RKO (cell line): ENCODE measurements at places on chromosomes 1 and 21.

DNA sequence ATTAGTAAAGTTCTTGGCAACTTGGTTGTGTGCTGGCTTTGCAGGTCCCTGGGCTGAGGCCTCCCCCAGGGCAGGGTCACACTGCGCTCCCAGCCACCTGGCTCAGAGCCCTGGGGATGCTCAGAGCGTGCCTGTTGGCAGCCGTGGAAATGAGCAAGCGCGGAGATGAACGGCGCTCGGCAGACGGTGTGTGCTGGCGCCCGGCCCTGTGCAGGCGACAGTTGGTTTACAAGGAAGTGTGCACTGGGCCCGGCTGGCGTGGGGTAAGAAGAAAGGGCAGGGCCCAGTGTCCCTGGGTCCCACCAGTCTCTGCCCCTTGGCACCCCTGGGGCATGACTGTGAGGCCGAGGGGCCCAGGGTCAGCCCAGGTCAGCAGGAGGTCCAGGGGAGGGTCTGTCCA lies 25.7 kb upstream of the PEX10 start:
- no peak for DNase-seq

DNA sequence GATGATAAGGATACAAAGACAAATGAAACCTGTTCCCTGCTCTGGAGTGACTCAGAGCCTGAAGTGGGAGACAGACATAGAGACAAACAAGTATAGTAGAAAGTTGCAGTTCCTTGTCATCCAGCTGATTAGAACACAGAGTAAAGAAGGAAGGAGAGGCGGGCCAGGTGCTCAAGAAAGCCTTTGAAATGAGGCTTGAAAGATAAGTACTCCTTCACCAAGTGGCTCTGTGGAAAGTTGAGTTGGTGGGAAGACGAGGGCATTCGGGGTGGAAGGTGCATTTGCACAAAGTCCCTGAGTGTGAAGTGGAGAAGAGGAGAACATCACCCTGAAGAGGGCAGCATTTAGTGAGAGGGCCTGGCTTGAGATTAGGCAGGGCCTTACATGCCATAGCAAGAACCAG lies 17.0 kb downstream of the MARK1 start:
- DNase-seq = peak; percentile 11

GRCh38 chr1:48246727-48247126 lies 24.2 kb downstream of the SLC5A9 start:
- DNase-seq = no peak

- DNase-seq = no peak
Observed at GRCh38 chr1:46582972-46583371, 21.1 kb downstream of the MKNK1 start.

DNA sequence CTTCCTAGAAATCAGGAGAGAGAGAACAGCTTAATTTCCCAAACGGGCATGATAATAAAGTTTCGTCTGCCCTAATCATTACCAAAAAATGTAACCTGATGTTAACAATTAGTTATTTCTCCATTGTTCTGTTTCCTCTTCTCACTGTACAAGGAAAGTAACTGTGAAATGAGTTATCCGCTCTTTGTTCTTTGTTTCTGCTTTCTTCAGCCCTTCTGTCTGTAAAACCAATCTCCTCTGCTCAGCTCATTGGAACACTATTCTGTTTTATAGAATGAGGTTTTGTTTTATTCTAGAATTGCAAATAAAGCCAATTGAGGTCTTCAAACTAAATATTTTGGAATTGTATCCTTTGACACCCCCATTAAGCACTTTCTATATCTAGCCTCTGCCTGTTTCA lies 8.8 kb upstream of the THEM4 start:
- DNase-seq = no peak

- no peak for DNase-seq
Observed at GRCh38 chr1:166289309-166290050, 122.7 kb upstream of the FAM78B start.

DNA sequence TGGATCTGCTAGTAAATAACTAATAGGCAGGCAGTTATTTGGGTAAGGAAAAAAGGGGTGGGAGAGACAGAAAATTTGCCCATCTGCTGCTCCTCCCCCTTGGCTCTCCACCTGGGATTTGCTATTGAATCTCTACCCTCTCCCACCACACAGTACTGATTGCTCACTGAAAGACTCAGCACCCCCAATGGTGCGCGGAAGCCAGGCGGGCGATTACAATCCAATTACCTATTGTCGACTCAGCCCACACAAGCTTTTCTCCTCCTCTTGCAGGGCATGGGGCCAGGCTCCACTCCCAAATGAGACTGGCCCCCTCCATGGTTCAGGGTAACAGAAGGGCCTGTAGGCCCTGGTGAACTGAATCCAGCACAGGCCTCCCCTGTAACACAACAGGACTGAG lies 2.7 kb upstream of the HMGN2 start:
- DNase-seq = no peak

- DNase-seq = no peak
Observed at GRCh38 chr1:196678510-196678884, 26.7 kb downstream of the CFH start.

DNA sequence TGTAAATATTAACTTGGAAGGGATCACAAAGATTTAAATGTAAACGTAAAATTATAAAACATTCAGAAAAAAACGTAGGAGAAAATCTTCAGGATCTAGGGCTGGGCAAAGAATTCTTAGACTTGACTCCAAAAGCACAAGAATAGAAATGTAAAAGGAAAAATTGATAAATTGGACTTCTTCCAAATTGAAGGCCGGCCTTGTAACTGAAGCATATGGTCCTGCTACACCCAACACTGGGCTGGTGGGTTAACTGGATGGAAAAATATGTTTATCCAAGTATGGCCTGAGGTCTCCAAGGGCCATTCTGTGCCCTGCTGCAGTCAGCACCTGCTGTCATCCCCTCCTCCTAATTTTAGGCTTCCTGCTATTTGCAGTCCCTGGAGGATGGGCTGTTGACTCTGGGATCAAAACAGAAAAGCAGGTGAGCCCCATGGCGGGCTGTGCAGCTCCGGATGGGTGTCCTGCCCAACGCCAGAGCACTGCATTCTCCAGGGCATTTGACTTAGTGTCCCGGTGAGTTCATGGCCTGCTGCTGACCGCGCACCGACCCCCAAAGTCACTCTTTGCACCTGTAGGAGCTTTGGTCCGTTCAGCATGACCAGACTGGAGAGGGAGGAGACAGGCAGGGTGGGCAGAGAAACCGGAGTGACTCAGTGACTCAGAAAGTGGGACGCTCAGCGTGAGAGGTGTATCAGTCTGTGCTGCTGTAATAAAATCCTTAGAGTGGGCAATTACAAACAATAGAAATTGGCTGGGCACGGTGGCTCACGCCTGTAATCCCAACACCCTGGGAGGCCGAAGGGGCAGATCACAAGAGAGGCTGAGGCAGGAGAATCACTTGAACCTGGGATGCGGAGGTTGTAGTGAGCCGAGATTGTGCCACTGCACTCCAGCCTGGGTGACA lies 6.1 kb upstream of the AIRE start:
- DNase-seq = no peak

GRCh38 chr1:118099686-118100085 lies 85.3 kb downstream of the SPAG17 start:
- no peak for DNase-seq

DNA sequence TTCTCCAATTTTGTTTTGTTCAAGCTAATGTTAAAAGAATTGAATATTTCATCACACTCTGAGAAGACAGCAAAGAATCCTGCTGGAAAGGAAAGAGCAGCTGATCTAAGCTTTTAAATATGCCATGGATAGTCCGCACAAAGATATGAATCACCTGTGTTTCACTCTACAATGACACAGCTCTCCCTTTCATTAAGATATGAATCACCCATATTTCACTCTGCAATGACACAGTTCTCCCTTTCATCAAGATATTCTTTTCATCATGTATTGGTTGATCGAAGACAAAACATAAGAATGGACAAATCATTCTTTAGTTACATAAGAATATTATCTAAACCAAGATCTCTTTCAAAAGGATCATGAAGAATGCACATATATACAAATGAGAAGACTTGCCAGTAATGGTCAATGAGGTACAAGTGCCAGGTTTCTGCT lies 367.3 kb downstream of the SMYD3 start:
- peak; percentile 98 for DNase-seq

DNA sequence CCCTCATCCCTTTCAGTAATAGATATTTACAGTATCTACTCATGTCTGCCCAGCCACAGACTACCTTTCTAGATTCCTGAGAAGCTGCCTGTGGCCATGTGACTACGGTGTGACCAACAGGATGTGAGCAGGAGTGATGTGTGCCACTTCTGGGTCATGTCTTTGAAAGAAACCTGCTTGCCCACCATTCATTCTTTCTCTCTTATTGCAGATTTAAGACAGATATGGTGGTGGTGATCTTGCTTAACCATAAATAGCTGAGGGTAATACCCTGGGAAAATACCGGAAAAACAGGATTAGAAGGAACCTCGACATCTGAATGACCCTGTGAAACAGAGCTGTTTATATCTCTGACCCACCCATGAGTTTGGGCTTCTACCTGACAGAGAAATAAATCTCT lies 41.6 kb upstream of the GUCA2A start:
- DNase-seq = peak; percentile 59

DNA sequence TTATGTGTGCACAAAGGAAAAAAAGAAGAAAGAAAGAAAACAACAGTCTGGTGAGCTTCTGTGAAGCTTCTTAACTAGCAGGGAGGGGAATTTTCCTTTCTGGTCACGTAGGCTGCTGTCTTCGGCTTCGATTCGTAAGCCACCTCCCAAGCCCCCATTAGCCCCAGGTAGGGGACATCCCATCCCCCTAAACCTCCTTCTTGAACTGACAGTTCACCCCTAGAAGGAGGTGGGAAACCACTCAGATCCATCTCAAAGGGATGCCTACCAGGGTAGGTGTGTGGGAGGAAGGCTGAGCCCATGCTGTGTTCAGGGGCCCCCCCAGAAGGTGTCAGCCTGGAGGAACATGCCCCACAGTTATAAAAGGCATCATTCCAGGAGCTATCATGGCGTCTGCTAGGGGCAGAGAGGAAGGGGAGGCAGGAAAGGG lies 25.8 kb downstream of the CD247 start:
- DNase-seq = no peak

DNA sequence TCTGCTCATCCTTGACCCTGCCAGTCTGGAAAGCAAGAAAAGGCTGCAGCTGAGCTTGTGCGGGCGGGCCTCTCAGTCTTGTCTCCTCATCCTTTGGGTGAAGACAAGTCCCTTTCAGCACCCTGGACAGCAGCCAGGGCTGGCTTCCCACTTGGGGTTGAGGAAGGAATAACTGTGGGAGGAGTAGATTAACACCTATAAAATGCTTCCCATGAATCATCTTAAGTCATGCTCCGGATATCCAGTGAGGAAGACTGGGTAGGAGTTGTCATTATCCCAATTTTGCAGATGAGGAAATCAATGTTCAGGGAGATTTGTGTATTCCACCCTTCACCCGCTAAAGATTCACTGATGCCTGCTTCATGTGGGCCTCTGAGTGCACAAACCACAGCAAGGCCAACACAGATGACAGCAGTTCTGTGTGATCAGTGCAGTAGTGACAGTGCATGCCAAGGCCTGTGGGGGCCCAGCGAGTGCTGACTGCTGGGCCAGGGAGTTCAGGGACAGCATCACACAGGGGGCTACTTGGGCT lies 20.1 kb upstream of the COL16A1 start:
- DNase-seq = peak; percentile 83

- DNase-seq = peak; percentile 12
Observed at GRCh38 chr1:47738560-47739182, 258.5 kb downstream of the TRABD2B start.

GRCh38 chr1:109293026-109293425 lies 10.1 kb upstream of the PSRC1 start:
- DNase-seq = no peak

GRCh38 chr1:235670157-235670776 lies 20.7 kb upstream of the GNG4 start:
- peak; percentile 22 for DNase-seq

- DNase-seq = no peak
Observed at GRCh38 chr1:175508320-175509110, 234.9 kb downstream of the TNR start.

GRCh38 chr1:60878323-60878722 lies 204.0 kb upstream of the NFIA start:
- no peak for DNase-seq

DNA sequence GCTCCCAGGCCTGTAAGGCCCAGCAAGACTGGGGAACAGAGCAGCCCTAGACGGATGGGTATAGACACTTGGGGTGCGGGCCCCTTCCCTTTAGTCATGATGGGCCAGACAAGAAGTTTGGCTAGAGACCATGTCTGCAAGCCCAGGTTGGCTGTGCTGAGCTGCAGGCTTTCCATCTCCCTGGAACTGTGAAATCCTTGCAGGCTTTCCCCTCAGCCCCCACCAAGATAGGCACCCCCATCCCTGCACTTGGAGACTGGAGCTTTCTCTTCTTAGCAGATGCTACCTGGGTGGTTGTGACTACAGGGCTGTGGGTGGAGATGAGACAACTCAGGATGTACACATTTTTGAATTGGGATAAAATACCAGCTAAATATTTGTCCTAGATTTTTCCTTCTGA lies 110.3 kb downstream of the PTPRU start:
- DNase-seq = no peak

- no peak for DNase-seq
Observed at GRCh38 chr21:20220586-20220985, 777.6 kb upstream of the NCAM2 start.

- DNase-seq = no peak
Observed at GRCh38 chr1:113292603-113293255, 97.6 kb upstream of the MAGI3 start.

DNA sequence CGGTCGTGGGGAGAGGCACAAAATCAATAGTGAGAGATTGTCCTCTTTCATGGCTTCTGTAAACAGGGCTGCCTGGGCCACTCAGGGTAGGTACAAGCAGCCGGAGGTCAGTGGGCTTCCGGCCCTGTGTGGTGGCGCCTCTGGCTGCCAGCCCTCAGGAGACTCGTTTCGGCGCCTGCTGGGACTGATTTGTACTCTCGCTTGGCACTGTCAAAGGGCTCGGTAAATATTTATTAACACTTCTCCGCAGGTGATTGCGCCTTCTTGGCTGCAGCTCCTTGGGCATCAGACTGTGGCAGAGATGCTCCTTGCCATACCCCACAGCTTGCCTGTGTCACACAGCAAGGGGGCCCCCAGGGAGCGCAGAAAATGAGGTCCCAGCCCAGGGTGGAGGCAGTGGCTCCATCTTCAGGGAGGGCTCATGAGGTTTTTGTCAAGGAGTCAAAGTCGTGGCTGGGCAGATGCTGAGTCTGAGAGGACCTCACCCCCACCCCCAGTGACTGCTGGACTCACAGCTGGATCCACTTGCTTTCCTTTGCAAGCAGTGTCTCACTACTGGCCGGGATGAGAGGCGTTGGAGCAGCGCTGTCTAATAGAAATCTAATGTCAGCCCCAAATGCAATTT lies 262.5 kb downstream of the GRIK3 start:
- DNase-seq = no peak

DNA sequence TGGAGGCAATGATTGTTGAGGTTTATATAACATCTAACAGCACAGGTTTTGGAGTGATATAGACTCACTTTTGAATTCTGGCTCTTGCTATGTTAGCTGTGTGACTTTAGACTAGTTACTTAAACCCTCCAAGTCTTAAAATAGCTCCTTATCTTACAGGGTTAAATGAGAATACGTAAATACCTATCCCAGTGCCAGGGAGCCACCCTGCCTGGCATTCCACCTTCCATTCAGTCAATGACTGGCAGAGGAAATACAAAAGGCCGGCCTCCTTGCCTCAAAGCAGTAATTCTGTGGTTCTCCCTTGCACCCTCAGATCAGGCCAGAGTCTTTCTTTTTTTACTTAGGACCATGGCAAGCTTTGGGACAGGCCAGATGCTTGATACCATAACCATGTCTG lies 31.8 kb downstream of the DBT start:
- no peak for DNase-seq

GRCh38 chr1:149917571-149918144 lies at the start of gene SV2A:
SV2A (minus strand) TSS chr1:149917844; CDS start chr1:149913840, 4,004 bp downstream.
- no peak for DNase-seq
